ENCODE measurements at places on chromosomes 3 and 15.

DNA sequence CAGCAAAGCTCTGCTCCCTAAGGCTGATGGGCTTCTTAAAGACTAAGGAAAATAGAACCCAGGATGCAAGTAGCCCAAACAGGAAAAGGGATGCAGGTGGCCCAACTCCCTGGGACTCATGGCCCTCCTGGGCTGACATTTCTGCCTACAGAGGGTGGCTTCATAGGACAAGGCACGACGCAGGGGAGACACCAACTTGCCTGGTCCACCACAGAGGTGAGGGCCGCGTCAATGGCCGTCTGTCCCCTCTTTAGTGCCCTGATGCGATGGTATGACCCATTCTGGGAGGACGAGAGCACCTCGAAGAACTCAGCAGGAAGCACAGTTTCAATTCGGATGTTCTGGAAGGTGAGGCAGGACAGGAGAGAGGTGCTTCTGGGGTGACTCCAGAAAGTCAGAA lies 44.0 kb downstream of the NUP210 start:
- no peak for DNase-seq

GRCh38 chr3:3503411-3503810 lies 295.8 kb upstream of the LRRN1 start:
- no peak for DNase-seq

- DNase-seq = no peak
Observed at GRCh38 chr3:104941785-104942184, 424.9 kb upstream of the ALCAM start.

- DNase-seq = no peak
Observed at GRCh38 chr3:111156517-111156916, 84.9 kb downstream of the NECTIN3 start.

GRCh38 chr15:29369261-29369660 lies 99.6 kb upstream of the NSMCE3 start:
- DNase-seq = no peak

- no peak for DNase-seq
Observed at GRCh38 chr15:26561896-26562295, 211.0 kb downstream of the GABRB3 start.

DNA sequence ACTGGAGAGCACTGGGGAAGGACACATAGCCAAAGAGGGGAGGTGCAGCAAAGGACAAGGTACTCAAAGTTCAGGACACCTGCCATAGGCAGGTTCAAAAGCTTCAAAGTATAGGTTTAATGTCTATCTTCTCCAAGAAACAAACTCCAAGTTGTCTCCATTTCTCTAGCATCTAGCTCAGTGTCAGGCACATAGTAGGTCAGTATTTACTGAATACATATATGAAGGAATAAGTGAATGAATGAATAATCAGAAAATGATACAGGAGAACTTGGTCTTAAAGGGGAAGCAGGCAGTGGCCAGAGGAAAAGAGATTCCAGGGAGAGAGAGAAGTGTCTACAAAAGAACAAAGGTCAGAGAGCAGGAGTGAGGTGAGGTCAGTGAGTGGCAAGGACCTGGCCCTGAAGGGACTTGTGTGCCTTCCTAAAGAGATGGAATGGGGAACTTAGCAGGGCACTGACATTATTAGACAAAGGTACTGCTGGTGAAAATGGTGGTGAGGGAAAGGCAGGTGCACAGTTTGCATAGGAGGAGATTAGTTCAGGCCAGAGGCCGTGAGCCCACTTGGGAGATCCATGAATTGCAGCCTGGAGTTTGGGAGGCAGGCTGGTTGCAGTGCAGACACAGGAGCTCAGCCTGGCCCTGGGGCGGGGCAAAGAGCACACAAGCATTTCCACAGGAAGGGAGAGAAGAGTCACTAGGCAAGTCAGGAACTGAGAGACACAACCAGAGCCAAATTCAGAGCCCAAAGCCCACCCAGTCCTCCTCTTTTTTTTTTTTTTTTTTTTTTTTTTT lies 21.4 kb downstream of the TBC1D2B start:
- no peak for DNase-seq

DNA sequence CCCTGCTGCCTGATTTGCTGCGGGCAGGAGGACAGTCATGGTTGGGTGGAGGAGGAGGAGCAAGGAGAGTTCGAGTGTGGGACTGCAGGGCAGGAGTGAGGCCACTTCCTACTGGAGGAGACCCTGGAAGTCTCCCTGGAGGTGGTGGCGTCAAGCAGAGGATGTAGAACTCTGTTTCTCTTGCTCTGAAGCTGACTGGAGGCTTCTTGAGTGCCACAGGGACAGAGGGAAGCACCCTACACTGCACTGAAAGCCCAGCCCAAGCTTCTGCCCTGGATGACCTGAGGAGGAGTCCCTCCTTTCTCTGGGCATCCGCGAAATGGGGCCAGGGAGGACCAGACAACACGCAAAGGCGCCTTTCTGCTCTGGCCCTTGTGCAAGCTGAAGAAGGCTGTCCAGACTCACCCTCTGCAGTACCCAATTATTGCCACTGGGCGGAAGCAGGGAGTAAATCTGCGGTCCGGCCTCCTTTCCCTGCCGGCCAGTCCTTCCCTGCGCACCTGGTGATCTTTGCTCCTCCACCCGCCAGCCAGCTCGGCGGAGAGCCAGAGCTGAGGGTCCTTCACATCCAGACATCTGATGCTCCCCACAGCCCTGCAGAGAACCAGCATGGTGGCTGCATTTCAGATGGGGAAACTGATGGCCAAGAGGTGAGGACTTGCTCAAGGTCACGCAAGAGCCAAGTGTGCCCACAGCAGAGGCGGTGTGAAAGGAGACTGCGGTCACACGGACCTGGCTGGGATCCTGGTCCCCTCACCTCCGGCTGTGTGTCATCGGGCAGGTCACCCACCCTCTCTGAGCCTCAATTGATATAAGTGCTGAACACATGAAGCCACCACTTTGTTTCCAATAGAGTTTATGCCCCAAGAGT lies 207.1 kb downstream of the TBC1D2B start:
- DNase-seq = peak; percentile 81

- no peak for DNase-seq
Observed at GRCh38 chr3:134357914-134358811, 16.1 kb downstream of the AMOTL2 start.

DNA sequence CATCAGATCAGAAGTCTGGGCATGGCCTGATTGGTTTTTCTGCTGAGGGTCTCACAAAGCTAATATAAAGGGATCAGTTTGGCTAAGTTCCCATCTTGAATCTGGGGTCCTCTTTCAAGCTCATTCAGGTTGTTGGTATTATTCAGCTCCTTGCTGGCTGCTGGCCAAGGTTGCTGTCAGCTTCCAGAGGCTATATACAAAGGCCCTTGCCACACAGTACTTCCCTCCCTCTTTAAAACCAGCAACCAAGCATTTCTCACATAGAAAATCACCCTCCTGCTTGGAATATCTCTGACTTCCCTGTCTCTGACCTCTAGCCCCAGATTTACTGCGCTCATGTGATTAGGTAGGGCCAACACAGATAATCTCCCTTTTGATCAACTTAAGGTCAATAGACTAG lies 442.9 kb downstream of the ERC2 start:
- DNase-seq = no peak
